ENCODE measurements at places on chromosomes 1 and 21.
A peak's percentile ranks its signal among the peaks of the same experiment; 100 is the strongest.

DNA sequence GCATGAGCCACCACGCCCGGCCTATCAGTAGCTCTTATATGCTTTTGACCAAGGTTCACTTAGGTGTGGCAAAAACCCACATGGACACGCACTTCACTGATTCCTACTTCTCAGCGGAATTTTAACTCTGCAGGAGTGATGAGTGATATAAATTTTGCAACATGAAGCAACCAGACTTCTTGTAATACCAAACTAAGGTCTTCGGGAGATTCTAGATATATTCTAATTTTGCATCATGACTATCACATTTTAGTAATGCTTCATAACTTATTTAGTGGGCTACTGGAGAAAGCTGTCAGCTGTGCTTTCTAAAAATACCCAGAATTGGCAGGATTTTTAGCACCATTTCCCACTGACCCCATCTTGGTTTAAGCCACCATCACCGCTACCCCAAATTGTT, 27.8 kb downstream of the RHCE start:
- no peak for DNase-seq

DNA sequence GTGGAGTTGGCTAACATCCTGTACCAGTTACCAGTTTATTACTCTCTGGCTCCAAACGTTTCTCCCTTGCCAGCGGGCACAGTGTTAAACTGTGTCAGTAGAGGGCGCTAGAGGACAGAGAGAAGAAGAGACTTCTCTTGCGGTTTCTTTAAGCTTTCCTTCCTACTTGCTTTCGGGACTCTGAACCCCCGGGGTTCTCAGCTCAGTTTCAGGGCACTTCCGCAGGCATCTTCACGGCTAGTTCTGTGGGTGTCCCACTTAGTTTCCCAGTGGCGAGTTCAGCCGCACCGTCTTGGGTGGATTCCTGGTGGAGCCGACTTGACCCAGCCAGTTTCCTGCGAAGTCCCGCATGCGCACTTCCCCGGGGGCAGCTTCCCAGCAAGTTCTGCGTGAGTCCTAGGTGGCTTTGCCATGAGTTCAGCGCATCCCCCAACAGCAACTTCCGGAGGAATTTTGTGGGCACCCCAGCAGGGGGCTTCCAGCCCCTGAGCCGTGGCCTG, 37.9 kb upstream of the BTG2 start:
- DNase-seq: peak; percentile 88

- peak; percentile 49 for DNase-seq
These were observed 100.0 kb upstream of the HNRNPU start for GRCh38 chr1:244964112-244964971.

DNA sequence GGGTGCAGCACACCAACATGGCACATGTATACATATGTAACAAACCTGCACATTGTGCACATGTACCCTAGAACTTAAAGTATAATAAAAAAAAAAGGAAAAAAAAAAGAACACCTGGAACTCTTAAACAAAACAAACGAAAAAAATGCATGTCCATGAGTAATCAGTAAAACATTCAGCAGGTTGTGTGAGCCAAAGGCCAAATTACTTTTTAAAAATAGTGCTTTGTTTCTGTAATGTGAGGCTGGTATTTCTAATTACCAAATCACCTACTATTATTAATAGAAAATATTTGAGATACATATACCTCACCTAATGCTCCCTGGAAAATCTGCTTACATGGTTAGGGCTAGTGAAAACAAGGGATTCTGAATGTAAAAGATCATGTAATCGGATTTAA, 294.4 kb upstream of the NR5A2 start:
- DNase-seq: no peak

- no peak for DNase-seq
These were observed 152.2 kb upstream of the RUNX1 start for GRCh38 chr21:35201288-35201687.

- DNase-seq: no peak
These were observed 131.9 kb upstream of the KCNJ6 start for GRCh38 chr21:38048167-38048566.

DNA sequence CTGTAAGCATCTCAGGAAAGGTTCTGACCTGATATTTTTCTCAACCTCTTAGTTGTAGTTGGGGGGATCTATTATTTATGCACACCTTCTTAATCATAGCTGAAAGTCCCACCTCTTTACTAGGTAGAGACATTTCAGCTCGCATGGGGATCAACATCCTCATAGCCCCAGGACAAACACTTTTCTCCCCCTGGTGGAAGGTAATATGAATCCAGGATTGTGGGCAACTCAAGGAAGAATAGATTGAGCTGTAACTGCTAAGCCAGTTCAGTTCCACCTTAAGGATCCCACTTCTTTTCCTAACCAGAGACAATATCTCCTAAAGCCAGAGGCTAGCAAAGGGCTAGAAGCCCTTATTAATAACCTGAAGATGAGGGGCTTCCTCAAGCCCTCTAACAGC, 25.4 kb upstream of the SMYD3 start:
- no peak for DNase-seq

GRCh38 chr1:227490478-227490877, 72.9 kb upstream of the ZNF678 start:
- DNase-seq: no peak

DNA sequence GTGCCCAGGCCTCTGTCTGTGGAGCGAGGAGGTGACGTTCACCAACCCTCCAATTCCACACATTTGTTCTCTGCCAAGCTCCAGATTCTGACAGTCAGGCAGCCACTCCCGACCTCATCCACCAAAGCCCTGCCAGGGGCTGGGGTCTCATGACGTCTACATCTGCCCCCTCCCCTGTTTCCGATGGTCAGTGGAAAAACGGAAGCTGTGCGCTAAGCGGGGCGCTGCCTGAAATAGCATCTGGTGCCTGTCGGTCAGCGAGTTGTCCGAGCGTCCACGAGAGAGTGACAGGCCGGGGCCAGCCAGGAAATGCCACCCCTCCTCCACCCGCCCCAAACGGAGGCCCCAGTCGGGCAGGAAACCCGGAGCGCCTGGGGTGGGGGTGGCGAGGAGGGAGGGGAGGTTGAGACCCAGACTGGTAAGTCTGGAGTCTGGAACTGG, 3.2 kb upstream of the TAL1 start:
- peak; percentile 56 for DNase-seq

DNA sequence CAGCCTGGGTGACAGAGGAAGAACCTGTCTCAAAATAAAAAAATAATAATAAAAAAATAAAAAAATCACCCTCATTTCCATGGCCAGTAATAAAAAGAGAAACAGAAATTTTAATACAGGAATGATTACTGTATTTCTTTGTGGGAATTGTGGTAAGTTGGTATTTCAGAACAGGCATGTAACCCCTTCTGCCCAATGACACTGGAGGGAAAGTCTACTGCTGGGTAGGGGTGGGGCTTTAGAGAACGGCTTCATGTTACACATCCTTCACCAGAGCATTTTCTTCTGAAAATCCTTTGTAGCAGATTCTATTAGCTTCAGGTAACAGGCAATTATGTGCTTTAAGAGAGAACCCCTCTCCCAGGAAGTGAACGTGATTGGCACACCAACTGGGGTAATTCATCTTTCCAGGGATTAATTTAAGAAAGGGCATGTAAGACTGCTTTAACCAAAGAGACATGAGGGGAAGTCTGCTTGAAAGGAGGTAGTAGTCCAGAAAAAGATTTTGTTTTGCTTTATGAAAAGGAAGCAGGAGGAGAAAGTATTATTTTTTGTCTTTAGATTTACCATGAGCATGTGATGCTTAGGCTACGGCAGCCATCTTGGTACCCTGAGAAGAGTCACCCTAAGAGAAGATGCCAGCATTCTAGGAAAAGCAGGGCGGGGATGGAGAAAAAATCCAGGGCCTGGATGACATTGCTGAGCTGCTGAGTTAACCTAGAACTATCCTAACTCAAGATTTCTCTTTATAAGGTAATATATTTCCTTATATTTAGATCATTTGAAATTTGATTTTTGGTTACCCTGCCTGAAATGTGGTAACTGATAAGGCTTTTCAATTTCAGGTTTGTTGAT, 57.7 kb upstream of the DPT start:
- DNase-seq: no peak

DNA sequence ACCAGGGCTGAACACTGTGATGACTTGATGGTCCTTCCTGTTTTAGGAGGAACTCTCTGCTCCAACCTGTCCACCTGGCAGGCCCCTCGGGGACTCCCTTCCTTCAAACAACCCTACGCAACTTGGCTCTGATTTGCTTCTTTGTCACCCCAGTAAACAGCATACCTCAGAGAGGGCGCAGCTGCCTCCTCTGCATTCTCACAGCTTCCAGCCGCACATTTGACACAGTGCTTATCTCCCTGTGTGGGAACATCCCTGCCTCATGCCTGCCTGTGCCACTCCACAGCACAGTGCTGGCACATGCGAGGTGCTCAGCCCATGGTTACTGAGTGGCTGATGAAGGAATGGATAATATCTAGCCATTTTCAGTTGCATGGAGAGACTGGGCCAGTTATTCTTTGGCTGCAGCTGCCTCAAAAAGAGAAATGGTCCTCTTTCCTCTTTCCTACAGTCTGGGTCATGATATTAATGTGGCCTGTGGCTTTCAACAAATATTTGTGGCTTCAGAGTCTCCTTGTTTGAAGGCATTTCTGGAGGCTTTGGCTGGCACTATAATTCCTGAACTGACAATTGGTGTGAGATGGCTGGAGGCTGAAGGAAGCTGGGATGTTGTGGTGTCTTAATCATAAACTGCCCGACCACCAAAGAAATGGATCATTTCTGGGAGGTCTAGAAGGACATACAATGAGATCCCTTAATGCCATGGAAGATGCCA, 77.9 kb downstream of the TENT5C start:
- no peak for DNase-seq

GRCh38 chr1:233627823-233628222, 13.9 kb downstream of the KCNK1 start:
- no peak for DNase-seq

DNA sequence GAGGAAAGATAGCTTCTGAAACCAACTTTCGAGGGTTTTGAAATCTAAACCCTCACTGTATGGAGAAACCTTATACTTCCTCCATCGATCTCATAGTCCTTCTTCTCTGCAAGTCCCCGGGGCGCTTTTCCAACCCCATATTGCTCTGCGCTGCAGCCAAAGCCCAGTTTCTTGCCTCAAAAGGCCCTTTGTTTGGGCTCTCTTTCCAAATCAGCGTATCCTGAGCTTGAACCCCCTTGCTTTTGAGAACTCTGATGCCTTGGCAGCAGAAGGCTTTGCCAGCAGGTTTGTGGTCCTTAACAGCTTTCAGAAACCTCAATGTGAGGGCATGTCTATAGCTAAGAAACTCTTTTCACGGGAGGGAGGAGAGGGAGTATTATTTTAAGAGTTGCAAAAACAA, 21.6 kb downstream of the PLPP3 start:
- no peak for DNase-seq

DNA sequence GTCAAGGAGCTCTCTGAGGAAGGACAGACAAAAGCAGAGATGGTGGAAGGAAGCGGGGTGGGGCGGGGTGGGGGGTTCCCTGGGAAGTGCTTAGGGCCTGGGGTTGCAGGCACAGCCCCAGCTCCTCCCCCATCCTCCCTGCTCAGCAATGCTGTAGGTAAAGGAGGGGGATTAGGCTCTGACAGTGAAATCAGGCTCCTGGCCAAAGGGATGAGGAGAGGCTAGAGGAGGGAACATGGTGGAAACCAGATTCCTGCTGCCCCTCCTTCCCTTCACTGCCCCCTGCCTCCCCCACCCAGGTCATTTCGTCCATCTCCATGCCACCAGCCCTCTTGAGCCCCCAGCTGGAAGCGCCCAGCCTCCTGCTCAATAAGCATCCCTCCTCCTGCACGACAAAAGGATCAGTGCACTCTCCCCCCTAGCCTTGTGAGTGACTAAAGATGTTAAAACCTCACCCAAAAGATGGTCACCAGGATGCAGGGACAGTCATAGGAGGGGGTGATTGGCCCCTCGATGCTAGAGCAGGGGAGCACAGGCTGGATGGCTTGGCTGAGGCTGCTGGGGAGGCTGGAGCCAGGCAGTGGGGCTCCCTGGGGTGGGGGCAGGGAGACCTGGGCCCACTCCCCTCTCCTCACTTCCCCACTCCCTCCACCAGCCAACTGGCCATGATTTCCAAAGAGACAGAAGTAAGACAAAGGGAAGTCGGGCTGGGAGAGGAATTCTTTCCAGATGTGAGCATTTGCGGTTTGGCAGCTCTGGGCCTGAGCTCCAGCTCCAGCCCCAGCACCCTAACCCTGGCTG, 2.2 kb upstream of the CRABP2 start:
- DNase-seq: peak; percentile 85

GRCh38 chr1:89547563-89548116, 23.0 kb downstream of the LRRC8B start:
- no peak for DNase-seq

- DNase-seq: no peak
These were observed 58.6 kb downstream of the ATP5PO start for GRCh38 chr21:33856893-33857527.

DNA sequence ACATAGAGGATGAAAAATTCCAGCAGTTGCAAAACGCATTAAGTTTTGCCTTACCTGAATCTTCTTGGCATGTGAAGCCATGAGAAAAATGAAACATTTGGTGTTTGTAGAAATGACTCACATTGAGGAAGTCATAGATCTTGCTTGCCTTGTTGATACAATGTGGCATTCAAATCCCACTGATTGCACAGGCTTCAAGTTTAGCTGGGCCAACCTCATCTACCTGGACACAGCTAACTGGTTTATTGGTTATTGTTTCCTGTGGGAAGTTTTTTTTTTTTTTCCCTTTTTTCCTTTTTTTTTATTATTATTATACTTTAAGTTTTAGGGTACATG, 168.9 kb upstream of the C21orf91 start:
- no peak for DNase-seq

DNA sequence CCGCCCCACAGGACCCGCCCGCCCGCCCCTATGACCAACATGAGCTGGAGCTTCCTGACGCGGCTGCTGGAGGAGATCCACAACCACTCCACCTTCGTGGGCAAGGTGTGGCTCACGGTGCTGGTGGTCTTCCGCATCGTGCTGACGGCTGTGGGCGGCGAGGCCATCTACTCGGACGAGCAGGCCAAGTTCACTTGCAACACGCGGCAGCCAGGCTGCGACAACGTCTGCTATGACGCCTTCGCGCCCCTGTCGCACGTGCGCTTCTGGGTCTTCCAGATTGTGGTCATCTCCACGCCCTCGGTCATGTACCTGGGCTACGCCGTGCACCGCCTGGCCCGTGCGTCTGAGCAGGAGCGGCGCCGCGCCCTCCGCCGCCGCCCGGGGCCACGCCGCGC, 7.9 kb upstream of the IBA57 start:
- no peak for DNase-seq

DNA sequence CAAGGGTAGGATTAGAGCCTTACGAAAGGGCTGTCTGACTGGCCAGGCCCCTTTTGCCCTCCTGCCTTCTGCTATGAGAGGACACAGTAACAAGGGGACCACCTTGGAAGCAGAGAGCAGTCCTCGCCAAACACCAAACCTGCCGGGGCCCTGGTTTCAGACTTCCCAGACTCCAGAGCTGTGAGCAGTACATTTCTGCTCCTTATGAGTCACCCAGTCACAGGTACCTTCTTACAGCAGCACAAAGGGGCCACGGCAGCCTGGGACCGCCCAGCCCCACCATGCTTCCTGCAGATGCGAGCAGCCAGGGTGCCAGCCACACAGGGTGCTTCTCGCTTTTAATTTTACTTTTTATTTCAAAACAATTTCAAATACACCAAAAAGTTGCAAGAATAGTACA, 17.2 kb upstream of the POFUT2 start:
- no peak for DNase-seq

Data from femur (tissue), 1 donor.